ENCODE measurements at places on chromosomes 6 and 20. TPM values are rescaled to one million over a fixed set of nuclear protein-coding genes. Genes with fewer than 3 reads are reported as not detected.

Gene MUCL3
- polyA plus RNA-seq, result not detected

DNA sequence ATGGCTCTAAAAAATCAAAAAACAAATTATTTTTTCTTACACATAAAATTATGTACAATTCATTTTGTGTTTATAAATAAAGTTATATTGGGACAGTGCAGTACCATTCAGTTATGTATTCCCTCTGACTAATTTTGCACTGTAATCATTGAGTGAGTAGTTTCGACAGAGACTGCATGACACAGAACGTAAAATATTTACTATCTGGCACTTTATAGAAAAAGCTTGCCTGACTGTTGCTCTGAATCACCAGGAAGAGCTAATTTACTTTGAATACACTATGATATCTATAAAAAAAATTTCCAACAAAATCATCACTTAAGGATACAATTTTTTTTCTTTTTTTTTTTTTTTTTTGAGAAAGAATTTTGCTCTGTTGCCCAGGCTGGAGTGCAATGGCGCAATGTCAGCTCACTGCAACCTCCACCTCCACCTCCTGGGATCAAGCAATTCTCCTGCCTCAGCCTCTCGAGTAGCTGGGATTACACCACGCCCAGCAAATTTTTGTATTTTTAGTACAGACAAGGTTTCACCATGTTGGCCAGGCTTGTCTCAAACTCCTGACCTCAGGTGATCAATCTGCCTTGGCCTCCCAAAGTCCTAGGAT is 11.0 kb upstream of the KHDC1L start:
- DNase-seq, result no peak

GRCh38 chr20:63311833-63312243 is 18.9 kb downstream of the COL20A1 start:
- no peak for DNase-seq

DNA sequence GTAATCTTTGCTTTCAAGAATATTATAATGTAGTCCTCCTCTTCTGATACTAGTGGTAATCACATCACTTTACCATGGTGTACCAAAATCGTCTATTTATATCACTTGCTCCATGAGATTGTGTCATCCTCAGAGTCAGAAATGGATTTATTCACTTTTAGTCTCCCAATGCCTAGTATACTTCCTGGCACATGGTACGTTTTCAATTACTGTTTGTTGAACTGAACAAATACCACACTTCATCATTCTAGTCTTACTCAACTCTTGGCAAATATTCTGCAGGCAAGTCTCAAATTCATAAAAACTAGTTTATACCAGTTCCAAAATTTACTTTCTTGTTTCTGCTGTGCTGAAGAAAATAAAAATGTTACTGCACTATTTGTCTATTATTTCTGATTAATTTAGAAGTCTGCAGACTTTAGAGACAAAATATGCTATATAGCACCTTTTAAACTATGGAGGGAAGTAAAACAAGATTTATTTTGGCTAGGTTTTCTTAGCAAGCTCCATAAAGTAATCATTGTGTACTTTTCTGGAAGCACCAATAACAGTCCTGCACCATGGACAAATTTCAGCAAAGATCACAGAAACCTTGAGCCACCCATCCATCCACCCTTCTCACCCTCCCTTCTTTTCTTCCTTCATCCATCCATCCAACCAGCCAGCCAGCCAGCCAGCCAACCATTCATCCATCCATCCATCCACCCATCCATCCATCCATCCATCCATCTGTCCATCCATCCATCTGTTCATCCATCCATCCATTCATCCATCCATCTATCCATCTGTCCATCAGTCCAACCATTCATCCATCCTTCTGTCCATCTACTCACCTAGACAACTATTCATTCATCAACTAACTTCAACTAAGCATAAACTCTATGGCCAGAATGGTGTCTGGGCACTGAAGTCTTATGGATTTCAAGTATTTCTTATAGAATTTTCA is 102.1 kb upstream of the STMND1 start:
- no peak for DNase-seq

GRCh38 chr6:27163834-27164233 is 83.7 kb upstream of the PRSS16 start:
- no peak for DNase-seq
